CMK (cell line): ENCODE measurements at places on chromosomes 11 and 22.

GRCh38 chr11:58513747-58514367, 6.0 kb upstream of the OR5B21 start:
- DNase-seq: no peak

GRCh38 chr11:291281-292210, 2.6 kb downstream of the PGGHG start:
- DNase-seq: no peak

- no peak for DNase-seq
Measured at GRCh38 chr11:121703201-121703600, 250.4 kb upstream of the SORL1-AS1 start.

DNA sequence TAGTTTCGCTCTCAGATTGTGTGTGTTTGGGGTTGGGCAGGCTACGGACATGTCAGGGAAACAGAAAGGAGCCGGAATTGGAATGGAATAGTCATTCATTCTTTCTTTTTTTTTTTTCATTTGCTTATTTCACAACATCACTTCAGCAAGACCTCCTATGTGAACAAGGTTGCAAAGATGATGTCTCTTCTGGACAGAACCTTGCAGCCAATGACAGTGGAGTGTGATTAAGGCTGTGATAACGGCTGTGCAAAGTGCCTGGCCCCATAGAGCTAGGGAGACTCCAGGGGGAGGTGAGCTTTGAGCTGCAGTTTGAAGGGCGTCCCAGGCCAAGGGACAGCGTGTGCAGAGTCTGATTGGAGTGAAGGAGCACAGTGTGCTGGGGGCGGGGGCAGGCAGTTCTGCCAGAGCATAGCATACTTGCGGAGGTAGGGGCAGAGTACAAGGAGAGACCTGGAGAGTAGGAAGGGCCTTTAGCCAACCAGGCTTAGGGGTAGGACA, 3.4 kb downstream of the TIGD3 start:
- DNase-seq: no peak

GRCh38 chr11:47325271-47326041, 27.0 kb downstream of the MYBPC3 start:
- DNase-seq: no peak

DNA sequence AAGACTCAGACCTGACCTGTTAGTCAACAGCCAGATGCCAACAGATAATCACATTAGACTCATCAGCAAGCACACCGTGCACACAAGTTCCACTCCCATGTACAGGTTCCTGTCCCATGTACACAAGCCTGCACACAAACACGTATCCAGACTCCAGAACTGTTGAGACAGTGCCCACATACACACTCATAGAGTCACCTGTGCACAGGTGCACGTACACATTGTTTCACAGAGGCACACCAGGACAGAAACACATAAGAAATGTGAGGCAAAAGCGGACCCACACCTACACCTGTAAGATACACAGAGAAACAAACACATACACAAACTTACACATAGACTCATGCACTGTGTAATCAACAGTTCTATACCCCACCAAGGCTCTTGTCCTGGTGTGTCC, 2.7 kb upstream of the ZNF74 start:
- DNase-seq: no peak

GRCh38 chr11:35302398-35302797, 117.0 kb downstream of the SLC1A2 start:
- no peak for DNase-seq

DNA sequence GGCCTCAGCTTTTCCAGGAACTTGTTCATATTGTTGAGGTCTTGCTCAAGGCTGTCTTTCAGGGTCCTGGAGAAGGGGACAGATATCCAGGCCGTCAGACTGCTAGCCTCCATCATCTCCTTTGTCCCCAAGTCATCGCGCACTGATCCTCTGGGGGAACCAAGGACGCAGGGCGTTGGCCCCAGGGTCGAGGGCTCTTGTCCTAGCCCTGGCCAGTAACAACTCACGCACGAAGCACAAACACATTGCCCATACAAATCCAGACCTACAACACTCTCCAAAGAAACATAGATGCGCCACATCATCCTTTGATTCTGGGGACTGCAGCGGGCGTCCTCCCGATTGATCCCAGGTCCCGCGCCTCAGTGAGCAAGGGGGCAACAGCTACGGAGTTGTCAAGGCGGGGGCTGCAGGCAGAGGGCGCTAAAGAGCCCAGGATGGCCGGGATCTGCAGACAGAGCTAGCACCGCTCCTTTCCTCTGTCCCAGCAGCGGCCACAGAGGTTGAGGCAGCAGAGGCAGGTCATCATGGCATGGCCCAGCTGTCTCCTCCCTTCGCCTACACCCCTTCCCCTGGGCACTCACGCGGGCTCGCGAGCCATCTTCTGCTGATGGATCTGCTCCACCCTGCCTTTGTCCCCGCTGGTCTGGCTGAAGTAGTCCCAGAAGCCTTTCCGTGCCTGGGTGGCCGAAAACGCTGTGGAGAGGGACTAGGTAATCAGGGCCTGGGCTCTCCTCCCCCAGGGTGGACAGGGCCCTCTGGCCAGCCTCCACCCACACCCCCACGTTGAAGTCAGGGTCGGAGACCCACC, 472 bp downstream of the APOA5 start:
- peak; percentile 56 for DNase-seq

- no peak for DNase-seq
Measured at GRCh38 chr11:59558270-59558643, 46.9 kb downstream of the OR4D9 start.

DNA sequence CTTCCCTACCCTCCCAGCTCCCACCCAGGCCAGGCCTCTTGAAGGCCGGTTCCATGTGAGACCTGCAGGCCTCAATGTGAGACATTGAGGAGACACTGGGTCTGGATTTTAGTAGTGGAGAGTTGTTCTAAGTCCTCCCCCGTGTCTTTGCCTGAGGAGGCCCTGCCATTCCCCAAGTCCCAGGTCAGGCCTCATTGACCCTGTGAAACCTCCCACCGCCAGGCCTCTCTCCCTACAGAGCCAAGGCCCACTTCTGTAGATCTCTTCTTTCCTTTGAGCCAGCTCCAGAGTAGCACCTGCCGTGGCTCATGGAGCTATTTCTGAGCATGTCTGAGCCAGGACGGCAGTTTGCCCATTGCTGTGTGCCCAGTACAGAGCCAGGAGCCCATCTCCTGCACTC, 1419.6 kb downstream of the TBC1D22A start:
- DNase-seq: no peak

DNA sequence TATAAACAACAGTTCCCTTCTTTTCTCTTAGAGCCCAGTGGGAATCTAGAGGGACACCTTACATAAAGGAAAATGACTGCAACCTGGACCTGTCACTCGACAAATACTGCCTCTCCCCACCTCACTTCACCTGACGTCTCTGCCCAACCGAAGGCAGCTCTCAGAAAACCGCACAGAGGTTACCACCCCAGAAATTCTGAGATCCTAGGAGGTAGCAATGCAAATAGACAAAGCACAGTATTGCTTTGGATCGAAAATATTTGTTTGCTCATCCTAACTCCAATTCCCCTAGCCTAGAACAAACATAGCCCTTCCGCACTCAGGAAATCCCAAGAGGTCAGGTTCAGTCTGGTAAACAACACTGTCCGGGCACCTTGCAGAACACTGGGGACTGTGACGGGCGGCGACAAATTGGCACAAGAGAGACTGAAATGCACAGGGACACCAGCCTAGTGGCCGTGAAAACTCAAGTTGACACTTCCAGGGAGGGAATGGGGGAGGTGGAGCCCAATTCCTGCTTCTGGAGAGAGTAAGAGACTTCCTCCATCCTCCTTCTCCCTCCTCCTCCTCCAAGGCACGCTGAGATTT, 420 bp upstream of the TRIM44 start:
- no peak for DNase-seq

DNA sequence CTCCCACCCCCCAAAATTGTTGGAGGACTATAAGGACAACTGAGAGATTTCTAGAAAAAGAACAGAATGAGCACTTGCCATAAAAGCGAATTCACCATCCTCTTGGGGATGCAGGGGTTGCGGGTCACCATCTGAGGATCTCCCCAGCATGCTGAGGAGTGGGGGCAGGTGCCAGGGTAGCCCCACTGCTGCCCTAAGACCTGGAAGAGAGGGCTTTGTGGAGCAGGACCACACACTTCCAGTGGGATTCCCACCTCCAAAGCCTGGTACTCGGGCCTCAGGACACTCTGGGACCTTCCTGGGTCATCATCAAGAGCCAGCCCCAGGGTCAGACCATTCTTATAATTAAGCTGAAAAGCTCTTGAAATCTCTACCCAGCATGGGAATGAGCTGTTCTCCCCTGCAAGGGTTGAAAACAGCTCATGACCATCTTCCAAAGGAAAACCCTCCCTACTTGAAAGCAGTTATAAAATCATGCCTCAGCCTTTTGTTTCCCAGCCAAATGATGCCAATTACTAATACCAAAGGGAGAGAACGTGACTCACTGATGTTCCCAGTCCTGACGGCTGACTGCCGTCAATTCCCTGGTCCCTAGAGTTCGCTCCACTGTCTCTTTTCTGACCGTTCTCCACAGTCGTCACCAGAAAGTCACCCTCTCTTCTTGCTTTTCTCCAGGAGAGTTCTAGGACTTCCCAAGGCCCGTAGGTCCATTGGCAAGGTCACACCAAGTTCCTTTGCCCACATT, 76.8 kb upstream of the CREB3L1 start:
- DNase-seq: no peak

DNA sequence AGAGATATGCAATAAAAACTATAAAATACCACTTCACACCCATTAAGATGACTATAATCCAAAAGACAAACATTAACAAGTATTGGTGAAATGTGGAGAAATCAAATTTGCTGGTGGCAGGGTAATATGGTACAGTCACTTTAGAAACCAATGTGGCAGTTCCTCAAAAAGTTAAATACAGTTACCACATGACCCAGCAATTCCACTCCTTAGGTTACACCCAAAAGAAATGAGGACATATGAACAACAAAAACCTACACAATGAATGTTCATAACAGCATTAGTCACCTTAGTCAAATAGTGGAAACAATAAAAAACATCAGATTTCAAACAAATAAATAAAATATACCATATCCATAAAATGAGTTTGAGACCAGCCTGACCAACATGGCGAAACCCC, 52.6 kb downstream of the RDX start:
- DNase-seq: no peak

DNA sequence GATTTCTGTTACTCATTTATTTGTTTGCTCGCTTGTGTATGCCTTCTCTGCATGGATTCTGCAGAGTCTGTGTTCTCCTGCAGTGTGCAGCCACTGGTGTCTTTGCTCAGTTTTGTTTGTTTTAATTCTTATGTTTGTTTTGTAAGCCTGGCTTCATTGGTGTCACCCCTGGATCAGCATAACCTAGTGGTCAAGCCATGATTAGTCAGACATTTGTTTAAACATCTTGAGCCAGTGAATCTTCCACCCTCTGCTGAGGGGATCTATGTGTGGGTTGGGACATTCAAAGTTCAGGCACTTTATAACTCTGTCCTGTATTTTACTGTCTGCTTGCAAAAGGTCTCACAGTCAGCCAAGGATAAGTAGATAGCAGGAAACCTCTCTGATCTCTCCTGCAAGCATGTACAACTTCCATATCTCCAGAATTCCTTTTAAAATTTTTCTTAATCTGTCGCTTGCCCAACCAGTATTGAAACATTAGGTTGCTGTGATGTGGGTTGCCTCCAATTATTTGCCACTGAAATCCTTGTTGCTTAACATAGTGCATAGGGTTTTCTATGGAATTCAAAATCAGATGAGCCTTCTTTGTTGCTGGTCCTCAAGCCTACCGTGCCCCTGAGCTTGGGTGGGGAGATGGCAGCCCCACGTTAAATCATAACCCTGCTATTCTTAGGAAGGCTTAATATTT, 86.8 kb downstream of the KCNQ1OT1 start:
- DNase-seq: no peak

- no peak for DNase-seq
Measured at GRCh38 chr11:108654994-108655631, 9.8 kb upstream of the DDX10 start.

GRCh38 chr11:35065566-35065965, 73.4 kb upstream of the CD44 start:
- DNase-seq: no peak

- DNase-seq: no peak
Measured at GRCh38 chr11:1128311-1129142, 29.2 kb upstream of the MUC5AC start.

DNA sequence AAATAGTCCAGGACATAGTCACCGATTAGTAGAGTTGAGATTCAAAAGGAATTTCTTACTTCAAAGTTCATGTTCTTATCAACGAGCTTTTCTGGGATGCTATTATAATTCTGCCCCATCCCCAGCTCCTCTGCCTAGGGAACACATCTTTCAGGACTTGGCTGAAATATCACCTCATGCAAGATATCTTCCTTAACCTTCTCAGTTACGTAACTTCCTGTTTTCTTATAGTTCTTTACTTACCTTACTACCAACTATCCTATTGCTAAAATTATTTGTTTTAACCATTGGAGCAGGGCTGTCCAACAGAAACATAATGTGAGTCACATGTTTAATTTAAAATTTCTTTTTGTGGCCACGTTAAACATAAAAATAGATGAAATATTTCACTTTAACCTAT, 2.3 kb downstream of the NARS2 start:
- DNase-seq: no peak

- DNase-seq: no peak
Measured at GRCh38 chr22:42811459-42811858, 45.6 kb downstream of the ARFGAP3 start.

GRCh38 chr22:25153961-25154666, 45.5 kb upstream of the CRYBB3 start:
- DNase-seq: no peak

DNA sequence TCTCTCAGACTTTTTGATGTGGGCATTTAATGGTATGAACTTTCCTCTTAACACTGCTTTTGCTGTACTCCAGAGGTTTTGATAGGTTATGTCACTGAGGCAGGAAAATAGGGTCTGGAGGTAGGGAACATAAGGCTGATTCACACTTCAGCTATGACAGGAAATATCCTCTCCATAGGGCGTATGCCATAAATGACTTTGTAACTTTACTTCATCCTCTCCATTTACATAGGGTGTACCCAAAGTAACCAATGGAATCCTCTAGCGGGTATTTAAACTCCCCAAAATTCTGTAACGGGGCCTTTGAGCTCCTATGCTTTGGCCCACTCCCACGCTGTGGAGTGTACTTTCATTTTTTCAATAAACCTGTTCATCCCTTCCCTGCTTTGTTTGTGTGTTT, 49.5 kb downstream of the OR2AT4 start:
- DNase-seq: no peak

DNA sequence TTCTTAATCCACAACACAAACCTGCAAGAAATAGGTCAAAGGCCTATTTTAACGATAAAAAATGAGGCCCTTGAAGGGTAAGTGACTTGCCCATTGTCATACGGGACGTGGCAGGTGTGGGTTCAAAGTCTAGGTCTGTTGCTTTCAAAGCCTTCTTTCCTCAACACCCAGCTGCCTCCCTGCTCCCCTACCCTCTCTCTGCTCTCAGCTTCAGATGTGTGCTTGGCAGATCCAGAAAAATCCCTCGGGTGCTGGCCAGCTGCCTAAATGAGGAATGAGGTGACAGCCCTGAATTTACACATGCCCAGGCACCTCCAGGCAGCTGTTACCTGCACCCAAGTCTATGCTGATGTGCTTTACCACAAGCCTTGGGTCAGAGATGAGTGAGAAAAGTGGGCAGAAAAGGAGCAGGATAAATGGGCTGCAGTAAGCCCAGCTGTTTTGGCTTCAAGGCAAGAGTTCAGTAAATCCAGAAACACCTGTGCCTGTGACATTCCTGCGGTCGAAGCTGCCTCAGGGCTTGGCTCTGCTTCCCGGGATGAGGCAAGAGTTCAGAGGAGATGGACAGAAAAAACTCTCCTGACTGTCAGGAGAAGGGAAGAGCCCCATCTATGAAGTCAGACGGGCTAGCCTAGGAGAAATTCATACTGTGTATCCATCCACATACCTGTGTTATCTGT, 49.9 kb upstream of the LDLRAD3 start:
- no peak for DNase-seq
